ENCODE measurements at places on chromosomes 6 and 20.

- ATAC-seq: no peak
Measured at GRCh38 chr6:167934426-167934864, 63.0 kb upstream of the KIF25 start.

DNA sequence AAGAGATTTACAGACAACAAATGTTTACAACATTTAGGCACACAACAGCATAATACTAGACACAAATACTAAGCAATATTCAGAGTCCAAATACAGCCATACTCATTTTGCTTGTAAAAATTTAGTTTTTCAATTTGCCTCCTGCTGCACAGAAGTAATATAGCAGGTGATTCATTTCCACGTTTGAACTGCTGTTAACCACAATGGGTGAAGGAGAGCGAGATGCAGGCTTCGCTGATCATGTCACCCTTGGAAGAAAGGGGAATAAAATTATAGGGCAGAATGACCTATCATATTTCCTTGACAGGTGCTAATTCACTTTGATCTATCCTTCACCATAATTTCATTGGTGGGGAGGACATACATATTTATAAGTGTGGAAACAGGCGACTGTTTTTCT lies 643.8 kb upstream of the AGPAT4 start:
- ATAC-seq: no peak

- no peak for ATAC-seq
Measured at GRCh38 chr6:106788761-106789160, 159.4 kb downstream of the QRSL1 start.

GRCh38 chr6:108988296-108988695 lies 106.3 kb downstream of the SESN1 start:
- ATAC-seq: no peak

- ATAC-seq: no peak
Measured at GRCh38 chr20:41142245-41142644, 4.9 kb downstream of the PLCG1 start.

DNA sequence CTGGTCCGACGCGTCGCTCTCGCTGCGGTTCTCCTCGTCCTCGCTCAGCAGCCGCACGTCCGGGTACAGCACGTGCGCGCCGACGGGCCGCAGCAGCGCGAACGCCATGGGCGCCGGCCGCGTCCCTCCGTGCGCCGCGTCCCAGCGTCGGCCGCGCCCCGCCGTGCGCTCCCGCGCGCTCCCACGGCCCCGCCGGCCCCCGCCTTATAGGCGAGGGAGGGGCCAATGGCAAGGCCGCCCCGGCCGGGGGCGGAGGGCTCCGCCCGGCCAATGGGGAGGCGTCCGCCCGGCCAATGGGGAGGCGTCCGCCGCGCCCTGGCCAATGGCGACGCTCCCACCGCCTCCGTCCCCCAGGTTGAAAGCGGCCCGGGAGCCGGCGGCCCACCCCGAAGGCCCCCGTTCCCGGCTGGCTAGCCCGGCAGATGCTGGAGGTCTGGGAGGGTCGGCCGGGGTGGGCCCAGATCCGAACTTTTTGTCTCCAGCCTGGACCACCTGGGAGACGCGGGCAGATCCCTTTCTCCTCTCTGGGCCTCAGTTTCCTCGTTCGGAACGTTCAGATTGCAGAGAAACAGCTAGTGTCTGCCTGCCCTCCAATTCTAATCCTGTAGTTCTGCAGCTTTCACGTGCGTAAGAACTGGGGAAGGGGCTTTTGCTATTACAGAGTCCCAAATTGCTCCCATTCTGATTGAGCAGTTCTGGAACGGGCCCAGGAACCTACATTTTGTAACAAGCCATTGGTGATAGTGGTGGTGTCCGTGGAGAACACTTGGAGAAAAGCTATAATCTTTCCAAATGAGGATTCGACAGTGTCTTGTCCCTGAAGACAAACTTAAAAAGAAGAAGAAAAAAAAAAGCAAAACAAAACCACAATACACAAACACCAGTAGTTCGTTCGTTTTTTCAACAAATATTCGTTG lies at the start of gene TCF15:
Gene TCF15 (minus strand): TSS at position 180 of the 917 bp plus-strand sequence. CDS start 72 bp downstream, at position 108.
- ATAC-seq: peak; percentile 61

- peak; percentile 69 for ATAC-seq
Measured at GRCh38 chr20:20593447-20594170, 118.8 kb downstream of the RALGAPA2 start.

DNA sequence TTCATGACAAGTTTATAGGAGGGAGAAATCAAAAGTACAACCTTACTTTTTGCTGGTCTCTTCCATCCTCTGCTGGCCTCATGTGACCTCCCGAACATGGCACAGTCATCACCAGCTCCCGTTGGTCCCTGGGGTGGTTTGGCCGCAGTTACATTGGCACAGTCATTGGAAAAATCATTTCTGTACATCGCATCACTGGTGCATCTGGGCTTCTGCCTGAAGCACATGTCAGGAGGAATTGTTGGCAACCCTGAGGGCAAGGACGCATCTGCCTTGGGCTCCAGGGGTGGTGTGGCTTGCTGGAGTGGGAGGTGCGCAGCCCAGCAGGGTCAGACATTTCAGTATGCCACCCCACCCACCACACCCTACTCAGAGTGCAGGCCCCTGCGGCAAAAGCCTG lies 162.9 kb upstream of the SLC24A3 start:
- no peak for ATAC-seq

DNA sequence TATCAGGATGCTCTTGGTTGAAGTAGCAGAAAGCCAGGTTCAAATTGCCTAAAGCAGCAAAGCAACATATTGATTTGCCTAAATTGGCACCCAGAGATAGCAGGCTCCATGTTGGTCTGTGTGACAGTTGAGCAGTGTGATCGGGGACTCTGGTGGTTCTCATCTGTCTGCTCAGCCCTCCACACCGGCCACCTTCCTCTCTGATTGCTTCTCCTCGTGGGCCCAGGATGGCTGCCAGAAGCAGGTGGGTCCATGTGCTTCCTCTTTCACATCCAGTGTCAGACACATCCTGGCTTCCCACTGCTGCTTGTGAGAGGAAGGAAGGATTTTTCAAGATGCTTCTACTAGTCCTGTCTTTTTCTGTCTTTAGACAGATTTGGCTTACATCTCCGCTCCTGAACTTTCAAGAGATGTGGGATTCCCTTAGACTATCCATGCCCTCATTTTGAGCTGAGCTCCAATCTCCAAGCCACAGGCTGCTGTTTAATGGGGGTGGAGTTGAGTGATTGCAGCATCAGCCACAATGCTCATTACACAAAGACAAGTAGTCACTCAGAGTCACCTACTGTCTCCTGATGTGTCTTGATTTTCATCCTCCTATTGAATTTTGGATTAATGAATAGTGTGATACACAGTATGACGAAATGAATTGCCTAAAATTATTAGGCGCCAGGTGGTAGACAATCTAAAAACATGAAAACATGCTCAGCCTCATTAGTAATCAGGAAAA lies 122.2 kb downstream of the ZDHHC14 start:
- ATAC-seq: no peak

GRCh38 chr6:41732591-41733359 lies 2.6 kb downstream of the TFEB start:
- no peak for ATAC-seq

Measured in gastroesophageal sphincter (tissue), 4 donors.